ENCODE measurements at places on chromosomes 6 and 20.

GRCh38 chr6:158002249-158002950 is 20.7 kb downstream of the SYNJ2 start:
- DNase-seq = no peak

DNA sequence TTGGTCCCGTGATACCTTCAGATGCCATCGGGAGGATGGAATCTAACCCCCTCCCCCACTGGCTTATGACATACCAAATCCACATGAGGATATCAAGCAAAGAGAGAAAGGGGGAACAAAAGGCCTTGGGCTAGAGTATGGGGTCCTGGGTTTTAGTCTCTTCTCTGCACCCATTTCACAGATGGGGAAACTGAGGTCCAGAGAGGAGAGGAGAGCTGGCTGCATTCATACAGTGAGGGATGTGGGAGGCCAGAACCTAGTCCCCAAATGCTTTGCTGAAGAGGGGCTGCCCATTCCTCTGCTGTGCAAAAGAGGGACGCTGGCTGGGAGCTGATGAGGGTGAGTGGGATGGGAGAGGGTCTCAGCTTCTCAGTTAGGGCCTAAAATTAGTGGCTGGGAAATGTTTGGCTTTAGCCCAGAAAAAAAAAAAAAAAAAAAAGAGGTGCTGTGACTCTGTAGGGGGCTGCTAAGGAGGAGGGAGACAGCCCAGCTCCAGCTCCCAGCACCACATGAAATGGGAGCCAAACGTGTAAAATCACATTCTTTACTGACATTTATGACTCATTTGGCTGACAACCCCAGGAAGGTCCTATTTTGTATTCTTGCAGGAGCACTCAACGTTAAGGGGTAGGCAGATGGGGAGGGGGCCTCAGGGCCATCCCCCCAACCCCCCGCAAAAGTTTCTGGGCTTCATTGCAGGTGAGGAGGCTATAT is 11.9 kb downstream of the XKR7 start:
- DNase-seq = no peak

DNA sequence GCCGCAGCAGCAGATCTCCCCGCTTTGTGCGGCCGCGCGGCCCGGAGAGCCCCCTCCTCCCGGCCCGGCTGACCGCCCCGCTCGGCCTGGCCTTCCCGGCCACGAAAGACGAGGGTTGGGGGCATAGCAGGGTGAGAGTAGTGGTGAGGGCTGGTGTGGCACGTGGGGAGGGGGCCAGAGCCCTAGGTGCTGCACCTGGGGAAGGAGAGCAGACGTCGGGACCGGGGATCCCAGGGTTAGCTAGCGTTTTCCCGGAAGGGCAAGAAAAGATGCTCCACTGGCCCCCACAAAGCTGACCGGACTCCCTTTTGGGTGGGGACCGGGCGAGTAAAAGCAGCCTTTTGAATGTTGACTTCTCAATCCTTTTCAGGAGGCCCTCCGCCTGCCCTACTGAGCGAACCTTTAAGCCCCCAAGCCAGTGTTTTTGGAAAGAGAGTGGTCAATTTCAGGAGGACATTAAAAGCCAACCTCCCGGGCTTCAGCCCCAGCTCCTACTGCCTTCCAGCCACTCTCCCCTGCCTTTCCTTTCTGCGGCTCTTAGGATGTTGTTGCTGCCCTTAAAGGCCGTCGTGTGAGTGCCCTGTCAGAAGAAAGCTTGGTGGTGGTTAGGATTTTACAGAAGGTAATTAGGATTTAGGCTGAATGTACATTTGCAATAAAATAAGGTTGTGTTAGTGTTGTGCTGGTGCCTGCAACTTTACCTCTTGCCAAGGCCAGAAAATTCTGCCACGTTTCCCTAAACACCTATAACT is 648 bp upstream of the BACH2 start:
- DNase-seq = no peak

- peak; percentile 78 for DNase-seq
Measured at GRCh38 chr6:4805553-4806336, 29.5 kb downstream of the CDYL start.

DNA sequence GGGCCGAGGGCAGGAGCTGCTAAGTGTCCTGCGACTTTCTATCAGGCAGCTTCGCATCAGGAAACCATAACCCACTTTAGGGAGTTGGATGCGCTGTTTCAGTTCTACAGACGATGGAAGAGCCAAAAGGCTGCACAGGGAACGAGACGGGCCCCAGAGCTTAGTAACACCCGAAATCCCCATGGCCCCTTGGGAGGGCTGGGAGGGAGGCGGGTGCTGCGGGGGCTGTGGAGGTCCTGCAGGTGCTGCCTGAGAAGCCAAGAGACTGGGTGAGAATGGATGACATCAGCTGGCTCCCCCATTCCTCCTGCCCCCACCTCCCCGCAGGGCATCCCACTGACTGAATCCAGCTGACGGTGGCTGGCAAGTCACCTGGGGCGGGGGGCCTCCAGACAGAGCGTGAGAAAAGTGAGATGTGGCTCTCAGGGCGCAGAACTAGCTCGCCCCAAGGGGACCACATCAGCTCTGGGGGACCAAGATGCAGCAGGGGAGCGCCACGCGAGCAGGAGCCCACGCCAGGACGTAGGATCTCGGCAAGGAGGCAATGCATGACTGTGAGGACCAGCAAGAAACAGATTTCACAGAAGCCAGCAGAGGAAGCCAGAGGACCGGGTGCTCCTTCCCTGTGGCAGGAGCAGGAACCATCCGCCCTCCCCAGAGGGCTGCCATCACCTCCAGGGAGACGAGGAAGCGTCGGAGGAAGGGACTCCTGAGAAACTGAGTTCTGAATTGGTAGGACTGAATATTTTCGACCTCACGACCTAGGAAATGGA is 36.8 kb downstream of the PNLDC1 start:
- no peak for DNase-seq

DNA sequence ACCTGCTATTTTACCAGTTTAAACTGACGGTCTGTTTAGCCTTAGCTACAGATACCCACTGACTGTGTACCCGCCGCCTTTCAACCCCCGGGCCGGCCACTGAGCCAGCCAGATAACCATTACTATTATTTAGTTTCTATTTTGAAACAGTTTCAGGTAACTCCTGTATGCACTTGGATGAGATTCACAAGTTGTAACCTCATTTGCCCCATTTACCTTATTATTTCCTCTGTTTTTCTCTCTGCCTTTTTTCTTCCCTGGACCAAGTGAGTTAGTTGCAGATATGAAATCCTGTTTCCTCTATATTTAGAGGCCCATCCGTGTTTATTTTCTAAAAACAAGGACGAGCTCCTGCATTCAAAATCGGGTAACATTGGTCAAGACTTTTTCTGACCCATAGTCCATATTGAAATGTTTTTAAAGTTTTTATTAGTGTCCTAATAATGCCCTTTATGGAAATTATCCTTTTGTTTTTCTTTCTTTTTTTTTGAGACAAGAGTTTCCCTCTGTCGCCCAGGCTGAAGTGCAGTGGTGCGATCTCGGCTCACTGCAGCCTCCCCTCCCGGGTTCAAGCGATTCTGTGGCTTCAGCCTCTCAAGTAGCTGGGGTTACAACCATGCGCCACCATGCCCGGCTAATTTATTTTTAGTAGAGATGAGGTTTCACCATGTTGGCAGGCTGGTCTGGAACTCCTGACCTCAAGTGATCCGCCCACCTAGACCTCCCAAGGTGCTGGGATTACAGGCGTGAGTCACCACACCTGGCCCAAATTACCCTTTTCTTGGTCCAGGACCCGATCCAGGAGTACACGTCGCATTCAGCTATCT is 767 bp downstream of the AP5S1 start:
- no peak for DNase-seq

Data from NCI-H2029 (cell line).